Stimulated activated CD4-positive, alpha-beta T cell treated with anti-CD3 and anti-CD28 coated beads, Interleukin-1b, Interleukin-23, amount 100 ng/mL, for 24 hours (primary cell): ENCODE measurements at places on chromosomes 1 and 21.

DNA sequence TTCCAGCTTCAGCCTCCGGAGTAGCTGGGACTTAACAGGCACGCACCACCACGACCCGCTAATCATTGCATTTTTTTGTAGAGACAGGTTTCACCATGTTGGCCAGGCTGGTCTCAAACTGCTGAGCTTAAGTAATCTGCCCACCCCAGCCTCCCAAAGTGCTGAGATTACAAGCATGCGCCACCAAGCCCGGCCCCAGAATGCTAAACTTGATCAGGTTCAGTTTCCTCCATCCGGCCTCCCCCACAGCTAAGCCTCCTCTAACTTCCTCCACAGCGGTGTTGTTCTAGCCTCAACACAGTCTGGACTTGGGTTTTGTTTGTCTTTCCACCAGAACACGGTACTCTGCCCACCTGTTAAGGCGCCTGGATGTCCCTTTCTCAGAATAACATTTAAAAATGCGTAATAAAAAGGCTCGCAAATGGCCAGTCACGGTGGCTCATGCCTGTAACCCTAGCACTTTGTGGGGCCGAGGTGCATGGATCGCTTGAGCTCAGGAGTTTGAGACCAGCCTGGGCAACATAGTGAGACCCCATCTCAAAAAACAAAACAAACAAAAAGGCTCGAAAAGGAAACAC is 2.4 kb downstream of the PARP1 start:
- no peak for DNase-seq

- no peak for DNase-seq
These were observed 42.6 kb downstream of the KIRREL1 start for GRCh38 chr1:158035976-158036583.

- DNase-seq: no peak
These were observed 75.7 kb upstream of the KIF26B start for GRCh38 chr1:245079021-245079609.

DNA sequence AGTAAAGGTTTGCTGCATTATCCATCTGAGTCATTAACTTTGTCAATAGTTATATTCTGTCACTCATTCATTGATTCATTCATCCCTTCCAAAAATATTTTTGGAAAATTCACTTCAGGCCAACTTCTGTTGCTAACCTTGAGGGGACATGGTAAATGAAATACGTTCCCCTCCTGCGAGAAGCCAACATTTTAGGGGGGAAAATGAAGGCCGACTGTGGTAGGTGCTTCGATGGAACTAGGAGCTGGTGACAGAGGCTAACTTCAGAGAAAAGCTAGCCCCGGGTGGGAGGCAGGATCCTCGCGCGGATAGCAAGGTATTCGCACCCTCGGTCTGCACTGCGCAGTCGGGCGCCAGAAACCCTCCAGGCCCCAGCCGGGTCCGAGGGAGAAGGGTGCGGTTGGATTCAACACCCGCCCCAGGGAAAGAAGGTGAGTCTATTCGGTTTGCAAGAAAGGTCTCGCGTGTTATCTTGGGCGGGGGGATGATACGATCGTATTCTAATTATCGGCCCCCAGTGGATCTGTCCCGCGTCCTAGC is 646 bp upstream of the RRP15 start:
- peak; percentile 1 for DNase-seq

GRCh38 chr1:33277488-33278084 is 21.3 kb downstream of the ZNF362 start:
- DNase-seq: no peak

GRCh38 chr1:82445827-82446226 is 645.1 kb downstream of the ADGRL2 start:
- no peak for DNase-seq

DNA sequence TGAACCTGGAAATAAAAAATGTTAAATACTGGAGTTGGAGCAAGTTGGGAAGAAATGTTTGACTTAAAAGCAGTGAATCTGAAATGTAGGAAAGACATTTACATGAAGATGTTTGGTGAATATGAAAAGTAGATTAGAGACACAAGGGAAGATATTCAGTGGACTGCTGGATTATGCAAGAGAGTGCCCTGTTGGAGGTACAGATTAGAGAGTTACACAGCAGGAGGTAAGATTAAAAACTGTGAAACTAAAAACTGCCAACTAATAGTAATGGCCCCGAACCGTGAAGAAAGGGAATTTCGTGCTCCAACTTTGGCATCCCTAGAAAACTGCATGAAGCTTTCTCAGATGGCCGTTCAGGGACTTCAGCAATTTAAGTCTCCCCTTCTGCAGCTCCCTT is 375.4 kb downstream of the DPYD start:
- no peak for DNase-seq

GRCh38 chr1:113677250-113678158 is 81.8 kb downstream of the PHTF1 start:
- no peak for DNase-seq

- no peak for DNase-seq
These were observed 234.1 kb downstream of the SDCCAG8 start for GRCh38 chr1:243489681-243490546.

GRCh38 chr21:26115899-26116298 is 54.7 kb downstream of the APP start:
- DNase-seq: no peak

GRCh38 chr1:232472485-232473041 is 157.4 kb downstream of the SIPA1L2 start:
- no peak for DNase-seq

DNA sequence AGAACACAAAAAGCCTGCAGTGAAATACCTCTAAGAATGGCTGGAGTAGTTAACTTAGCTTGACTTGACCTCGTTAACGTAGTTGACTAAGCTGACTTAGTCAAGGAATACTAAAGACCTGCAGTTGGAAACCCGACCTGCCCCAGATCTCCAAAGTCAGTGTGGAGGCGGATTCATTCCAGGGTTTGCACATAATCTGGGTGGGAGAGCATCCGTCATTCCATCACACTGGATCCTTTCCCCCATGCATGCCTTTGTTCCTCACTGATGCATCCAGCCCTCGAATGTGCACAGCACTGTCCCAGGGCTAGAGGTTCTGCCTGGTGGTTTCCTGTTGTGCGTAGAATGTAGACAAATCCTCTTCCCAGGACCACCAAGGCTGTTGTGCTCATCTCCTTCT is 76.4 kb downstream of the KCNN3 start:
- no peak for DNase-seq

- no peak for DNase-seq
These were observed 543 bp upstream of the MARK1 start for GRCh38 chr1:220527279-220527907.

DNA sequence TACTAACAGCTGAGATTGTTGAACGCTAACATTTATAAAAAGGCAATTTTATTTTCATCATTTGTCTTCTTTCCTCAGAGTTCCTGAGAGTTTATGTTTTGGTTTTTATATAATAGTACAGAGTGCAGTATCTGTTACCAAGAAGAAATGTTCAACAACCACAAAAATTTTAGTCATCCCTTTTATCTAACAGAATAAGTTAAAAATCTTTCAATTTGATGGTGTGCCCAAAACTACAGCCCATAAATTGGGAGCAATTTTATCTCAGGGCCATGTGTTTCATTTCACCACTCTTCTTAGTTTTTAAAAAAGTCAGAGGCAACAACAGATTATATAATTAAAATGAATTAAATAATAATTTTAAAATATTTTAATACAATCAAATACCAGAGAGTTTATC is 37.1 kb downstream of the NEXN start:
- DNase-seq: no peak
